ENCODE measurements at places on chromosomes 7 and 10. TPM values are rescaled to one million over a fixed set of nuclear protein-coding genes. Genes with fewer than 3 reads are reported as not detected.

GRCh38 chr10:30374353-30374752, 25.3 kb upstream of the MTPAP start:
- DNase-seq = no peak

DNA sequence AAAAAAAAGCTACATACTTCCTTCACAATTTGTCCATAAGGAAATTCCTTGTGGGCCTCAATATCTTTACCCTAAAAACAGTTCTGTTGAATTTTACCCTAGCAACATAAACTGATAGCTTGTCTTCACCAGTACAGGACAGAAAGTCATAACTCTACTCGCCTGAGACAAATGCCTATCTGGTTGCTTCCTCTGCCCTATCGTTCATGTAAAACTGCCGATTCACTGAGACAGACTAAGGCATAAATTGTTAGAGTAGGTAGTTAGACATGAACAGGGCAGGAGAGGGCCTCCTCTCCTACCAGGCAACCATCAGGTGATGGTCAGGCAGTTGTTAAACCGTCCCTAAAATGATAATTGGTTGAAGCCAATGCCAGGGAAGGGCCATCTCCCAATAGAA, 25.0 kb downstream of the IFIT3 start:
- DNase-seq = no peak

The EBLN1 gene
- not detected for total RNA-seq

DNA sequence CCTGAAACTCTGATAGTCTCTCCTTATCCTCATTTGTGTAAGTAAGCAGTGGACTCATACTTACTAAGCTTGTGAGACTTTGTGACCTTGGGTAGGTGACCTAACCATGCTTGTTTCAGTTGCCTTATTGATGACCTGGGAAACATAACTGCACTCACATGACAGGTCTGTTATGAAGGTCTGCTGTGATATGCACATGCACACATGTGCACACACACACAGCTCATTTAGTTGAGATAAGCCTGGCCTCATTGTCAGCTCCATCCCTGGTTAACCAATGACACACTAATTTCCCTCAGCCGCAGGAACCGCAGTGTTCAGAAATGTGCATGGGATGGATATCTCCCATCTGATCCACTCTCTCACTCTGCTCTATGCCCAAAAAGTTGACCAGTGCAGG, 177.2 kb downstream of the GPAM start:
- no peak for DNase-seq

The WNT2 gene
- 0.33 TPM for total RNA-seq

DNA sequence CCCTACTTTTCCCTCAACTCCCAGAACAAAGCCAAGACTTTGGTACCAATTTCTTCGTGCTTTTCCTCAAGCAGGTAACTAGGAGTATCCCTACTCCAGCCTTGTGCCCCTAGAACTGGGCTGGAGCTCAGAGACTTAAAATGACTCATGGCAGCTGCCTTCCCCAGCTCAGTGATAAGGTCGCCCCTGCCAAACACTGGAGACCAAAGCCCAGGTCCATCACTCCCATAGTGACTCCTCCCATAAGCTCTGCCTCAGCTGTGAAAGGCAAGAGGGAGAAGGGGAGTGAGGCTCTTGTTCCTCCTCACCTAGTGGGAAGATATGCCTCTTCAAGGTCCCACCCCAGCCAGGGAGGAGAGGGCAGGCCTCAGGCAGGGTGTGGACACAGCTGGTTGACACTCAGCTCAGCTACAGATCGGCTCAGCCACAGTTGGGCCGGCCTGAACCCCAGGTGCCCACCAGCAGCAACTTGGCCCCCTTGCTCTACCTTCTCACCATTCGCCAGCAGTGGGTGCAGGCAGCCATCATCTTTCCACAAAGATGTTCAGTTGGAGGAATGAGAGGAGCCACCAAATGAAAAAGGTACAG, 13.8 kb upstream of the CYREN start:
- no peak for DNase-seq

The CDK5 gene
- 22.6 TPM for total RNA-seq

- DNase-seq = no peak
Observed at GRCh38 chr10:76492026-76492425, 1060.6 kb downstream of the LRMDA start.

GRCh38 chr7:145106001-145106400, 270.1 kb upstream of the TPK1 start:
- DNase-seq = no peak

DNA sequence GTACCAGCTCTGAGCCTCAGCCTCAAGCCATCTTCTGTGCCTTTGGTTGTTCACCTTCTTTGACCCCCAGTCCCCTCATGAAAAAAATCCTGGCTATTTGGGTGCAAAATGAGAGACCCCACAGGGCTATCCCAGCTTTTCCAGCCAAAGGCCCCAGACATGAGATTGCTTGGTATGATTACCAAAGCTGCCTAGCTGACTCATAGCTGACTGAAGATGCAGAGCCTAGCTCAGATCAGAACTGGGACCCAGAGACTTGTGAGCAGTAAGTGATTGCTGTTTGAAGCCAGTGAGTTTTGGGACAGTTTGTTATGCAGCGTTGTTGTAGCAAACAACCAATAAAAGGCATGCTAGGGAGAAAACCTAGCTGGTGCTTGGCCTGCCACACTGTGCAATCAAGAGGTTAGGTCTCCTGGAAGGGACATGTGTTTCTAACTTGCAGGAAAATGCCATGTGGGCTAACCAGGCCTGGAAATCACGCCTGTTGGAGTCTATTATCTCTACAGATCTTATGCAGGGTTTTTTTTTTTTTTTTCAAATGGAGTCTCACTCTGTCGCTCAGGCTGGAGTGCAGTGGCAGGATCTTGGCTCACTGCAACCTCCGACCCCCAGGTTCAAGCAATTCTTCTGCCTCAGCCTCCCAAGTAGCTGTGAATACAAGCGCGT, 48.0 kb upstream of the DAGLB start:
- no peak for DNase-seq

The AHR gene
- 15.1 TPM for total RNA-seq

DNA sequence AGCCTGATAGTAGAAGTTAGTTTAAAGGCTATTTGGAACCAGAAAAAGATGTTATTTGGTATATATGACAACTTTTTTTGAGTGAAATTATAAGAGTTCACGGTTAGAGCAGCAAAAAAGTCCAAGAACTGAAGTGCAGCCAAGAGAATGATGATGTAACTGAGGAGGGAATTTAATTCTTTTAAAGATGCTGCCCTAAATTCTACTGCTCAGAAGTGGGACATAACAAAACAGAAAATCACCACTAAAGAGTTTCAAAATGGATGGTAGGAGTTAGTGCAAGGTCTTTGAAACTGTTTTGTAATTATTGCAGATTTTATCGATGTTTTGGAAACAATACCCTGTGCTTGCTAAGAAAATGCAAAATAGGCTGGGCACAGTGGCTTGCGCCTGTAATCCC, 6.5 kb downstream of the SAMD8 start:
- no peak for DNase-seq

DNA sequence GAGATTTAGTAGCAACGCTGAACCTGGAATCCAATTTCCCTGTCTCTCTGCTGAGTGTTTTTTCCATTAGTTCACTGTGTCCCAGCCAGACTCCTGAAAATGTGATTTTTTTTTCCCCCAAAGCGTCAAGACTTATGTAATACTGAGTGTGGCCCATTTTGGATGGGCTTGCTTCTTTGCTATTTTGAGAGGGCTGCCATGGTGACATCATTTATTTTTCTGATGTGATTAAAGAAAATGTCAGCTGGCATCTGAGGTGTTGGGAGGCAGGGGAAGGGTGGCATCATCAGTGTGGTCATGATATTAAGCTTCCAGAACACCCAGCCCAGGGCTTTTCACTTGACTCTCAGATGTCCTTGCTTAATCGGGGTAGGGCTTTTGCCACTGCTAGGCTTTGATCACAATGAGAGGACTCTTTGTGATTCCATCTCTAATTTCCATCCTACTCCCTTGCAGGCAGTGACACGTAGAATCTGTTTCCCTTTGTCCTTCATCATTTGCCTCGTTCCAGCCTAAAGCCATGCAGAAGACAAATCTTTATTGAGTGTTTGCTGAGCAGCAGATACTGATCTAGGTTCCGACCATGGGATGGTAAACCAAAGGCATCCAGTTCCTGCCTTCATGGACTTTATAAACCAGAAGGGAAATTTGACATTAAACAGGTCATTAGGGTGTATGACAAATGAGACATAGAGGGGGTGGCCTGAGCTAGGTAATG, 7.4 kb downstream of the ZNF365 start:
- no peak for DNase-seq

The SLC35B4 gene
- total RNA-seq = 31.6 TPM

- DNase-seq = no peak
Observed at GRCh38 chr7:137316648-137317353, 26.7 kb downstream of the PTN start.

The PLAU gene
- total RNA-seq = 0.93 TPM

The STK17A gene
- 23.9 TPM for total RNA-seq

The HTRA1 gene
- total RNA-seq = 3.5 TPM

DNA sequence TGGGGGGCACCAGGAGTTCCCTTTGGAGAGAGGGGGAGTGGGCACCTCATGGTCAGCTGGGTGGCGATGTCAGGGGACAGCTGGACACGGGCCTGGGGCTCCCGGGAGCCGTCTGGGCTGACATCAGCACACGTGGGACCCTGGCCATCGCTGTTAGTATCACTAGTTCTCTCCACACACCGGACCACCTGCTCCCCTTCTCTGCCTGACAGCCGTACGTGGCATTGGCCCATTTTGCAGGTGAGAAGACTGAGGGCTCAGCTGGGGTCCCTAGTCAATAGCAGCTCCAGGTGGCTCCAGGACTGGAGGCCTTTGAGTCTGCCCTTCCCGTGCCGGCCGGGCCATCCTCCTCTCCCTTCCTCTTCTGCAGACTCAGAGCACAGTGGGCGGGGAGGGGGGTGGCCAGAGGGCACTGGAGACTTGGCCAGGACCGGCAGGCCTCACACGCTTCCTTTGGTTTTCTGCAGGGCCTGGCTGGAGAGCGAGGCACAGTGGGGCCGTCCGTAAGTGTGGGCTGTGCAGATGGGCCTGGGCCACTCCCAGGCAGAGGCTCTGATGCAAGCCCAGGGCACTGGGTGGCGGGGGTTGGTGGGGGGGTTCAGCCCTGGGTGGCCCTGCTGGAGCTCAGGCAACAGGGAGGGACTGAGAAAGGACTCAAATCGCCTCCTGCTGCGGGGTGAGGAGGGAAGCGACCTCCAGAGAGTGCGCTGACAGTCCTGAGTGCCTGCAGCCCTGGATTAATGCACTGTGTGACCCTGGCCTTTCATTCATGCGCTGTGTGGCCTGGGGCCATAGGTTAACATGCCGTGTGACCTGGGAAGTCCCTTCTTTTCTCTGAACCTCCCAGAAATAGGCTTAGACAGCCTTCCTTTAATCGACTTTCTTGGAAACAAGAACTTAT, 78.2 kb downstream of the MYL10 start:
- no peak for DNase-seq

The AKR1D1 gene
- 5.4 TPM for total RNA-seq

GRCh38 chr7:155831807-155832524, 19.7 kb upstream of the SHH start:
- DNase-seq = no peak

DNA sequence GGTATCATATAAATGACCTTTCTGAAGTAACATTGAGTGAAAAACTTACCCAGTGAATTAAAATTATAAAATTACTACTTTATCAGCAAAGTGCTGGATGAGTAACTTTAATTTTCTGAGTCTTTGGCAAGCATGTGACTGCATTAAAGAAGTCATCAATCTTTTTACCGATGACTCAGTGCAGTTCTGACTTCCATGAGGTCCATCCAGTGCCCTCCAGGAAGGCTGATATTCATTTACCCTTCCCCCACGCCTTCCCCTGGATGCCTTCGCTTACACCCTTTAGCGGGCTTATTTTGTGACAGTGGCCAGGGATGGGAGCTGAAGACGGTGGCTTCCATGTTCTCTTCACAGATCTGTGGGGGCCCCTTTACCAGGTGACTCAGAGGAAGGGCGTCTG, 572.9 kb upstream of the PFKP start:
- no peak for DNase-seq

The HYAL4 gene
- not detected for total RNA-seq

The C7orf57 gene
- not detected for total RNA-seq

The YKT6 gene
- 79.2 TPM for total RNA-seq

- no peak for DNase-seq
Observed at GRCh38 chr10:21530641-21531040, 3.4 kb upstream of the MLLT10 start.

The ZPBP gene
- total RNA-seq = not detected

DNA sequence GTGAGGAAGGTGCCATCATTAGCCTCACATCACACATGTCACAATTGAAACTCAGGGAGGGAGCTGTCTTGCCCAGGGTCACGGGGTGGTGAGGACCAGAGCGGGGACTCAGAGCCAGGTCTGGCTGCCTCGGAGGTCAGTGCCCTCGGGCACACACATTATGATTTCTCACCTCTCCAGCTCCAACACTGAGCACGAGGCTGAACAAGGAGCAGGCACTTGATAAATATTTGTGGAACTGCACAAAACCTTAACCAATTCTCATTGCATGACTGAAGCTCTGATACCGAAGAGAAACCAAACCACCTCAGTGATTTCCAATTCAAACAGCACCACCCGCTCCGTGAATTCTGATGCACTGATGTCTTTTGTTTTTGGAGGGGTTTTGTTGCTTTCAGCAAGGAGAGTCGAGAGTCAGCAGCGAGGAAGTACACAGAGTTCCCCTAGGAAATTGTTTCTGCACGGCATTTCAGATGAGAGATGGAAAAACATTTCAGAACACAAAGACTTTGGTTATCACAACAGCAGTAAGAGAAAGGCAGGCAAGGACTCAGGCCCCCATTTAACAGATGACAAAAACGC, 55.3 kb upstream of the ZMIZ1 start:
- DNase-seq = no peak

DNA sequence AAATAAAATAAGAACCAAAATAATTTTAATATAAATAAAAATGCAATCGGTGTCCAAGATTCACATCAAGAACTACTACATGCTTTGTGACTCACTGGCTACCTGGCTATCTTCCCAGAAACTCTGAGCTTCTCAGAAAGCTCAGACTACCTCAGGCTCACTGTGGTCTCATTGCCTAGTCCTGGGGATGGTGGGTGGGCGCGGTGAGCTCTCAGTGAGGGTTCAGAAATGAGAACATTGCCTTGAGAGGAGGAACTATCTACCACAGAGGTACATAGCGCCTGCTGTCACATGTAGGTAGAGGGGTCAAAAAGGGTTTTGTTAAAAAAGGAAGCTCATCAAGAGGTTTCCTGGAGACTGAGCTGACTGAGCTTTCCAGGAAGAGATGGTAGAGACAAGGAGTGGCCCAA, 108.0 kb downstream of the WDFY4 start:
- DNase-seq = no peak

Measured in progenitor cell of endocrine pancreas (in vitro differentiated cells).